ENCODE measurements at places on chromosomes 5 and 9.

- DNase-seq = no peak
Observed at GRCh38 chr9:87259543-87260518, 237.8 kb upstream of the DAPK1 start.

DNA sequence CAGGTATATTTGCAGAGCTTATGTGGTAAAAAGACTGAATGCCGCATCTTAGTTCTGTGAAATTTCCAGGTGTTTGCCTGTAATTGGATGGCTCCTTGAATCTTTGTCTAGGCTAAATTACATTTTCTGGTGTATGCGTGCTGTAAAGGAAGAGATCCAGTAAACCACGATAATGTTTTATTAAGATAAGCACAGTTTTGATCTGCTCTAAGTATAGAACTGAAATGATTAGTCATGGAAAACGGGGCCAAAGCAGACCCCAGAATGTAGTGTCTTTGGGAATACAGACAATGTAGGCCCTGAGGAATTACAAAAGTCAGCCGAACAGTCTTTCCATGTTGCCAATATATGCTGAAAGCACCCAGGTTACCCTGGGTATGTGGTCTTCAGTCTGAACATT, 257.3 kb downstream of the FANCC start:
- DNase-seq = no peak

GRCh38 chr5:145825751-145826180, 9.4 kb downstream of the PRELID2 start:
- DNase-seq = no peak

GRCh38 chr9:135816651-135816970, 90.7 kb downstream of the CAMSAP1 start:
- no peak for DNase-seq

DNA sequence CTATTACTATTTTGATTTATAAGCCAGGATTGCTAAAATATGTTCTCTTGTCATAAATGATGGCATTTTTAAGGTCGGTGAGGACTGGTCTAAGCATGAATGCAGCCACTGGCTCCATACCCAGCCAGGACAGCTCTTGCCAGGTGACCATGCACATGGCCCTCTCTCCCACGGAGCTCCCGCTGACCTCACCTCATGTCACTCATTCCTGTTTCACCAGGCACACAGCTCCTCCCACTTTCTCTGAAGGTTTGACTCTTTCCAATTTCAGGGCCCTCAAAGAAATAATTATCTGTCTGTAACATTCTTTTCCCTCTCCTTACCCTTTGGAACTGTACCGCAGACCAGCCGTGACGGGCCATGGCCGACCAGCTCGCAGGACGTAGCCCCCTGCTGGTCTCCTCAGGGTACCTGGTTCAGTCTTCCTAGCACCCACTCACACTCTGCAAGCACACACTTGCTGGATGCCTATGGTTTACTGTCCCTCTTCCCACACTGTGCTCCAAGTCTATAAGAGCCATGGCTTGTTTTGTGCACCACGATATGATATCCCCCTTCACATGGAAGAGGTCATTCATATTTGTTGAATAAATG, 72.5 kb downstream of the LIFR start:
- DNase-seq = no peak

GRCh38 chr9:131262327-131263032, 13.8 kb downstream of the FAM78A start:
- no peak for DNase-seq

GRCh38 chr5:128084228-128085167, 932 bp downstream of the SLC12A2 start:
- DNase-seq = no peak

- DNase-seq = peak; percentile 88
Observed at GRCh38 chr5:172740428-172741205, 30.4 kb downstream of the DUSP1 start.

GRCh38 chr5:179348843-179349242, 3.6 kb upstream of the ADAMTS2 start:
- no peak for DNase-seq

All from kidney epithelial cell (primary cell).